ENCODE measurements at places on chromosomes 2 and 18.

- DNase-seq, result no peak
Observed at GRCh38 chr2:46298522-46299353, 1.5 kb downstream of the EPAS1 start.

GRCh38 chr2:209209943-209210342, 213.9 kb upstream of the MAP2 start:
- DNase-seq, result no peak

- no peak for DNase-seq
Observed at GRCh38 chr18:63293935-63294334, 25.6 kb downstream of the BCL2 start.

DNA sequence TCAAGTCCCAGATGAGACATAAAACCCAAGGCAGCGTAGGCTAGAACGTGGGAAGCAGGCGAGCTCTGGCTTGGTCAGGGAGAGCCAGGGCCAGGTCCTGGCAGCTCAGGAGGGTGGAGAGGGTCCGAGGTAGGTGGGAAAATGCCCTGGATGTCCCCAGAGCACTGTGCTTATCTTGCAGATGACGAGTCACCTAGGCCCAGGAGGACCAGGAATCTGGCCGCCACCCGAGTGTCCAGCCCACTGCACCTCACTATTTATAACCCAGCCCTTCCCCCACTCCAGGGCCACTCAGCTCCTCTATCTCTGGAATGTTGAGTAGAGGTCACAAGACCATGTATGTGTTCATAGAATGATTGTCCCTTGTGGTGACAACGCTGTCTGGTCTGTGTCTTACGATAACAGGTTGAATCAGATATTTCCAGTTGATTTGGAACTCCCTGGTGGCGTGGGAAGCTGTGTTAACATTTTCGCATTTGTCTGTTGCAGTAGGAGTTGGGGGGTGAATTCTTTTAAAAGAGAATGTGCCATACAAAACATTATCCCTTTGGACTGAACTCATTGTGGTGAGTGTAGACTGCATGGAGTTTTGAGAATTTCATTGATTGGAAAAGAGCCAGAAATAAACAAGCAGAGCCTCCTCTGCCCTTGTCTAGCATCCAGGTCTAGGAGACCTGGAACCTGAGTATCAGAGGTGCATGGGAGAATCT, 47.5 kb downstream of the EMILIN2 start:
- DNase-seq, result no peak

- DNase-seq, result no peak
Observed at GRCh38 chr2:168614172-168615018, 158.3 kb downstream of the CERS6 start.

- DNase-seq, result no peak
Observed at GRCh38 chr2:241271706-241272302, 43.7 kb downstream of the HDLBP start.

- DNase-seq, result no peak
Observed at GRCh38 chr18:79485788-79486355, 90.1 kb downstream of the NFATC1 start.

GRCh38 chr2:240458900-240459391, 23.5 kb downstream of the GPC1 start:
- no peak for DNase-seq

DNA sequence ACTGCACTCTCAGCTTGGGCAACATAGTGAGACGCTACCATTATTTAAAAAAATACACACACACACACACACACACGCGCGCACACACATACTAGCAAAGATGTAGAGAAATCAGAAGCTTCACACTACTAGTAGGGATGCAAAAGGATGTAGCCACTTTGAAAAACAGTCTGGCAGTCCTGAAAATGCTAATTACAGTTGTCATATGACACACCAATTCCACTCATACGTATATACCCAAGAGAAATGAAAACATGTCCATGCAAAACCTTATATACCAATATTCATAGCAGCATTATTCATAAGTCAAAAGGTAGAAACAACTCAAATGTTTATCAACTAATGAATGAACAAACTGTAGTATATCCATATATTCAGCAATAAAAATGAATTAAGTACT, 90.3 kb downstream of the SLC25A12 start:
- DNase-seq, result no peak

DNA sequence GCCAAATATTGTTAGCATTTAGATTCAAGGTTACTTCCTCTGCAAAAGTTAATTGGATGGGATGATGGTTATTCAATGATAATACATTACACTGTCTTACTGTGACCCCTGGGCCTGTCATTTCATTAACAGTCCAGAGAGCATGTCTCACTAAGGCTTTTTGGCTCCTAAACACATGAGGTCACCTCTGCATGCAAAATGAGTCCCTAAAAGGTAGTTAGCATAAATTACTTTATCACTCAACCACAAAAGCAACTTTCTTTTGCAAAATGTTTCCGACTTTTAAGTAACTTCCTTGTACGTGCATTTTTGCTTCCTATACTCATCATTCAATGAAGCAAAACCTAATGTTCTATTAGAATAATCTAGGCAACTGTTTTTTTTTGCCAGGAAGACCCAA, 16.8 kb upstream of the AGFG1 start:
- DNase-seq, result no peak

- no peak for DNase-seq
Observed at GRCh38 chr18:45291621-45292615, 323.4 kb upstream of the SLC14A2 start.

DNA sequence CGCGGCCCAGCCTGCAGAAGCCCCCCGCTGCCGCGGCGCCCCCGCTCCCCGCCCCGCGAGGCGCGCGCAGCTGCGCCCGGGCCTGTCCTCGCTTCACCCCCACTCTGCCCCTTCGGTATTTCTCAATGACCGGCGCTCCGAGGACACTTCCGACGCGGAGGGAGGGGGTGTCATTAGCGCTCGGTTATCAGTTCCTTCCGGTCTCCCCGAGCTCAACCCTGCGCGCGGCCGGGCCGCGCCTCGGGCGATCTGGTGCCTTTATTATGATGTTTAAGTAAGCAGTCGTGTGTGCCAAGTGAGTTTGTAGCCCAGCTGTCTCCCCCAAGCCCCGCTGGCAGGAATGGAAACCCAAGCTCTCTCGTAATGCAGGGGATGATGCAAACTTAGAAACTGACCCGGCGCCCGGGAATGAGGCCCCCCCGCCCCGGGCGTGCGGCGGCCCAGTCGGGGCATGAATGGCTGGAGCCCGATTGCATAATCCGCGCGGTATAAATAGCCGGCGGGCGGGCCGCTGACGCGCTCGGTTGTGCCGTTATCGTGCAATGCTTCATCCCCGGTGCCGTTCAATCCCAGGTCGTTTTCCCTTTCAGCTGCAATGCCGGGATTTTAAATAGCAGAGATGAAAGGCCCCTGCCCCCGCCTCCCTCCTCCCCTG, 3.9 kb upstream of the SPRED2 start:
- DNase-seq, result no peak

- DNase-seq, result no peak
Observed at GRCh38 chr2:31253356-31254131, 19.6 kb downstream of the EHD3 start.

DNA sequence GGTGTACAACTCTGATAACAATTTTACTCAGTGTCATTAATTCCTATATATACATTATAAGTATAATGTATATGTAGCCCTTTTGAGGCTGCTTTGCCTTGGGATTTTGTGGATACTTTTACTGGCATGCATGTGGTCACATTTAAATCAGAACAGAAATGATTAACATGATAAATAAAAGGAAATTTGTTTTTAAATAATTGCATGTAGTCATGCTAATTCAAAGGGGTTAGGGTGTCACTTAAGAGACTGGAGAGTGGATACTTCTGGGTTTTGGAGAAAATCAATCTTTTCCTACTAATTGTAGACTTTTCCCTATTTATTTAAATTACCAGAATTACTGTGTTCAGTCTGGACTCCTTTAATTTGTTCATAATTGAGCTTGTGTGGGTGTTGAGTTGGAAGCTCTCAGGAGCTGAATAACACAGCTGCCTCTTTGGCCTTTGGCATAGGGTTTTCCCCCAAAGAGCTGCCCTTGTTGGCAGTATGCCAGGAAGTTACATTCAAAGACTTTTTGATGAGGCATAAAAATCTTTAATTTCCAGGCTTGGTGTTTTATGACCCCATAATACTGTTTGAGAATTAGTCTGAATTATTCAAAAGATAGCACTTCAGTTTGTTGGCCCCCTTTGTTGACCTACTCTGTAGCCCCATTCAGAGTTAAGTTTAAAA, 484.7 kb upstream of the NRP2 start:
- no peak for DNase-seq

DNA sequence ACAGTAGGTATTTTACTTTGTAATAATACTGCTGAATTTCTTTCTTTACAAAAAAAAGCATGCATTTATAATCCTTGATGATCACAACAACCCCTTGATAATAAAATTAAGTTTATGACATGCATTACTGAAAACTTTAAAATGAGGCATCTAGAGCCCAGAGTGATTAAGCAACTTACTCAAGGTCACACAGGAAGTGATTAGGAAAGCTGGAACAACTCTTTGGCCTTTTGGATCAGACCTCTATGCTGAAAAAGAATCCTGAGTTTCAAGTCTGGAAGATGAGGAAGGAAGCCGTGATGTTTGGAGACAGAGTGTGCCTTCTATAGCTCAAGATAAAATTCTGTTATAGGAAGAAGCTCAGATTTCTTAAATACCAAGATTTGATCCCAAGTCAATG, 105.0 kb upstream of the ATP8B1 start:
- DNase-seq, result no peak

DNA sequence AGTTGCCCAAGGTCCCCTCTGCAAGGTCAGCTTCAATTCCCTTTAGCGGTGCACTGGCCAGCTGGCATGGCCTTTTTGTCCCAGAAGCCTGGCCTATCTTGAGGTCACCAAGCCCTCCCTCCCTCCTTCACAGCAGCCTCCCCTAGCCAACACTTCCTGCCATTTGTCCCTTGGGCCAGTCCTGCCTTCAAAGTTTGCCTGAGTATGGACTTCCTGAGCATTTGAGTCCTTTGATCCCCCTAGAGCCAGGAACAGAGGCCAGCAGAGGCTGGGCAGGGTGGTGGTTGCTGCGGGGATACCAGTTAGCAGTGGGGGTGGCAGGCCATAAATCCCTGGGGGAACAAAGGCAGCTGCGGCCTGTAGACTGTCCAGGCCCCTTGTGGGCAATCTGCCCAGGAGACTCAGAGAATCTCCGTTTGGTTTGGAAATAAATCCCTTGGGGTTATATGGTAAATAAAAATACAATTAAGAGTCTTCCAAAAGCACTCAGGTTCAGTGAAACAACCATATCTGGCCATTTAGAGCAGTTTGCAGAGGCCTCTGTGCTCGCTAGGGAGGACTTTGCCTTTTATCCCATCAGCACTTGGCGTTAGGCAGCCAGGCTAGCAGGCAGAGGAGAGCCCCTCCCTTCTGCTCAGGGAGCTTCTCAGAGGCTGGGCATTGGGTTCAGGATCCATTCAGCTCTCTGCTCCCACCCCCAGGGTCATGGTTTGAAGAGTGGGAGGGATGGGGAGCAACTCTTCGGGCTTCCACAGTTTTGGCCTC, 3.1 kb upstream of the HES6 start:
- DNase-seq, result no peak

- DNase-seq, result no peak
Observed at GRCh38 chr2:20620696-20621365, 30.1 kb downstream of the HS1BP3 start.

DNA sequence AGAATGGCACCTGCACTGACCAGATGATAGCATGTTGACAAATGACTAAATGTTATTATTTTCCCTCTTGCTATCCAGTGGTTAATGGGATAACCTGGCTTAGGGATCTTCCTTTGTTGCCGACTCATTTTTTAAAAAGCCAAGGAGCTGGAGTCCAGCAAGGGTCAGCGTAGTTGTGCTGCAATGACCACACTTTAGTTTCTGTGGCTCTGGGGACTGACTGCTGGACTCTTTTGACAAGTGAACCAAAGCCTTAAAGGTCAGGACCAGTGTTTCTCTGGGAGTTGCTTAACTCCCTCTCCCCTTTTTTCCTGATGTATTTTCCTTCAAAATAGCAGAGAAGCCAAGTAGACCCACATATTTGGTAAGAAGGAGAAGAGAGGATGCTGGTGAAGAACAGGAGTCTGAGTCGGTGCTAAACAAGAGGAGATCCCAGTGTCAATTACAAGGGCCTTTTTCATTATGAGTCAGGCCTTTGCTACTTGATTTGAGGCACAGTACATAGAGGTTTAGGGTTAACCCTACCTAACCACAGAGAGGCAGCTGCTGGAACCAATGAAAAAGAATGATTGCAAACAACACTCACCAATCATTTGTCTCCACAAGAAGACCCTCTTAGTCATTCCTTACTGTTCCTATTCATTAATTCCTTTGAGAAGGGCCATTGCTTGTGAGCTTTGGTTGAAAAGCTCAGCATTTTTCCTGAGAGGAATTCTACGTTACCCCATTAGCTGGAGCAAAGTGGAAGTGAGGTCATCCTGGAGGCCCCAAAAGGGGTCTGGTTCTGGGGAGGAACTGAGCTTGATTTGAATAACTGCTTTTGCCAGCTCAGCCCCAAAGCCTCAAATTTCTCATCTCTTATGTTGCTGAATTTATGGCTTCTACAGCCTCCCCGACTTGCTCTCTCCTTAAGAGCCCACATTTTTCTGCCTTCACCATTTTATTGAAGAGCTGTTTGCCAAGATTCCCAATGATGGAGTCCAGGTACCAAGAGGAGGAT, 137.6 kb upstream of the HNMT start:
- DNase-seq, result no peak

DNA sequence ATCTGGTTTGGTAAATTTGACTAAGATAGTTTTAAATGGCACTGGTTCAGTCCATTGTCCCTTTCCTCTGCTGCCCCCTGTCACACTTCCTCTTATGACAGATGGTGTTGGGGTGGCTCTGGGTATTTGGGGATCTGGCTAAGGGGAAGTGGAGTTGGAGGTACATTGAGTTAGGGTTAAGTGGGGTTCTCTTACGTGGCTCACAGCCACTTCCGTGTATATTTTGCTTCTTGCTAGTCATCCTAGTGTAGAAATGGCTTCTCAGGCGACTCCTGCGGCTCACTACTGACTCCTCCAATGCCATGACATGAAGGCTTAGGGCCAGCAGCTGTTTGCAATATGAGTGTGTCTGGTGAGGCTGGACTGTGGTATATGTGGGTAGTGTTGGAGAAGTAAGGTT, 187.0 kb downstream of the HAUS1 start:
- no peak for DNase-seq

DNA sequence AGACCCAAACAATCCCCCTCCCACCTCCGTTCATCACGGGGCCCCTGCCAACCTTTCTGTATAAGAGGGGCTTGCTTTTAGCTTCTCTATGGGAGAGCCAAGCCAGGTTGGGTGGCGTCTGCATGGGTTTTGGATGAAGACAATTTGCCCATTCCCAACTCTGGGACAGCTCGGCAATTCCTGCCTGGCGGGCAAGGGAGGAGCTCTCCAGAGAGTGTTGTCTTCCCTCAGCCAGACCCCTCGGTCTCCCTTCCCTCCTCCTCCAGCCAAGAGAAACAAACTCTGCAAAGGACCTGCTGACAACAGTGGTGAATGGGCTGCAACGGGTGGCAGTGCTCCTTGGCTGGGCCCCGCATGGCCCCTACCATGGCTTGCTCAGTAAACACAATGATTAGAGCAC, 267.2 kb upstream of the HDAC4 start:
- no peak for DNase-seq

- no peak for DNase-seq
Observed at GRCh38 chr2:84830758-84831500, 50.0 kb downstream of the TRABD2A start.

- DNase-seq, result no peak
Observed at GRCh38 chr2:73776381-73776780, 3.5 kb downstream of the DUSP11 start.

GRCh38 chr18:32360682-32361345, 109.9 kb downstream of the GAREM1 start:
- DNase-seq, result no peak

GRCh38 chr2:217437290-217437870, 565.4 kb downstream of the TNS1 start:
- DNase-seq, result no peak
